IMR-90 (cell line): ENCODE measurements at places on chromosomes 6 and 20. TPM values are rescaled to one million over a fixed set of nuclear protein-coding genes. Genes with fewer than 3 reads are reported as not detected.

GRCh38 chr20:33276303-33277113 is 6.5 kb upstream of the BPIFB1 start:
- no peaks in the 10 kb centered on the region for H3K36me3 ChIP-seq

GRCh38 chr20:62533591-62534495 is 58.0 kb upstream of the GATA5 start:
- no peak overlapping the region for H3K27ac ChIP-seq
- DNase-seq = no peak
- no peaks in the 10 kb centered on the region for H3K4me1 ChIP-seq
- peaks cover 52% of the 10 kb centered on the region for H3K27me3 ChIP-seq
- no peaks in the 10 kb centered on the region for H3K36me3 ChIP-seq

The RAD21L1 gene
- under 0.01 TPM in 1 of 2 replicates, not detected in the other for total RNA-seq

GRCh38 chr20:50261471-50262212 is 71.0 kb downstream of the CEBPB start:
- H3K36me3 ChIP-seq = no peaks in the 10 kb centered on the region
- no peaks in the 10 kb centered on the region for H3K27me3 ChIP-seq
- no peak for DNase-seq
- H3K4me1 ChIP-seq = peaks cover 11% of the 10 kb centered on the region

The NOTCH4 gene
- total RNA-seq = 1.3 and 2.2 TPM in 2 replicates

DNA sequence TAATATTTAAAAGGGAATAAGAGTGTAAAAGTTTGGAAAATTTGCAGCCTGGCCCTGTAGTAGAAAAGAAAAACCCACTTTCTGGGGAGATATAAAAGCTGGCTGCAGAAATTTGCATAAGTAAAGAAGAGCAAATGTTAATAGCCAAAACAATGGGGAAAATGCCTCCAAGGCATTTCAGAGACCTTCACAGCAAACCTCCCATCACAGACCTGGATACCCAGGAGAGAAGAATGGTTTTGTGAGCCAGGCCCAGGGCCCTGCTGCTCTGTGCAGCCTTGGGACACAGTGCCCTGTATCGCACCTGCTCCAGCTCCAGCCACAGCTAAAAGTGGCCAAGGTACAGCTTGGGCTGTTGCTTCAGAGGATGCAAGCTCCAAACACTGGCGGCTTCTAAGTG is 113.8 kb downstream of the BTBD9 start:
- H3K36me3 ChIP-seq = 0 out of 2 replicates have a peak, but pooled peaks cover 2% of the 10 kb centered on the region
- H3K27ac ChIP-seq = no peak overlapping the region
- no peaks in the 10 kb centered on the region for H3K27me3 ChIP-seq
- H3K4me1 ChIP-seq = peaks cover 4% of the 10 kb centered on the region
- no peak for DNase-seq

The CAGE1 gene
- under 0.01 TPM in 1 of 2 replicates, not detected in the other for total RNA-seq

DNA sequence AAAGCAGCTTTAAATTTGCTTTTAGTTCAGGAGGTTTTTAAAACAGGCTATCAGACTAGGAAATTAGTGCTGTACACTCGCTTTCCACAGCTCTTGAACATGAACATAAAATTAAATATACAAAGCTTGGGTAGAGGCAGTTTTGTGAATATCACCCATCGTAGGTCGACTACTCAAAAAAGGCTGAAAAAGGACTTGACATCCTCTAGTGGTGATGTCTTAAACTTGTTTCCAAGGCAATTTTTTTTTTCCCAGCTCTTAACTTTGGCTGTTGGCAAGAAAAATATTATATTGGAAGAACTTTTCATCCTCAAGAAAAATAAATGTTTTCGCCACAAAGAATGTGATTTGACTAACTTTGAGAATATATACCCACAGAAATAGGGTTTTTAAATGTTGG is 2.9 kb downstream of the MAP7 start:
- peak; percentile 63 for DNase-seq
- H3K4me3 ChIP-seq = no peak overlapping the region
- H3K36me3 ChIP-seq = no peaks in the 10 kb centered on the region
- H3K4me1 ChIP-seq = peaks cover 3% of the 10 kb centered on the region; the same call in 1 of the 2 replicates

The DCBLD1 gene
- total RNA-seq = 27.8 and 30.0 TPM in 2 replicates

The PTPRK gene
- 66.1 and 80.8 TPM in 2 replicates for total RNA-seq

The PGBD1 gene
- 6.3 and 6.9 TPM in 2 replicates for total RNA-seq

The SEL1L2 gene
- total RNA-seq = not detected in 2 replicates

DNA sequence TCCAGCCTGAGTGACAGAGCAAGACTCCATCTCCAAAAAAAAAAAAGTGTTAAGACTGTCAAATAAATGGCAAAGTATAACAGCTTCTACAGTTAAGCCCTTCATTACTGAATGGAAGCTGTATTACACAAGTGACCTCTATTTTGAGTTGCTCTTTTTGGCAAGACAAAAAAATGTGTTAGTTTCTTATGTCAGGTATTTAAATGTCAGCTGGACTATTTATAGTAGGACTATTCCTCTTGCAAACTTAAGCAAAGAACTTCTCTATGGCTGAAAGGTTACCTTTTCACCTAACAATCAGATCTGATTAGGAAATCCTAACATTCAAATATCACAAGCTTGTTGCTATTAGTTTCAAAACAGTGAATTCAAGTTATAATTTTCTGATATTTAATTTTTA is 12.4 kb downstream of the UBE2V1 start:
- H3K36me3 ChIP-seq = peaks cover 13% of the 10 kb centered on the region
- peaks cover 27% of the 10 kb centered on the region for H3K4me1 ChIP-seq
- H3K27me3 ChIP-seq = no peaks in the 10 kb centered on the region
- no peak overlapping the region for H3K27ac ChIP-seq
- no peak for DNase-seq

- no peaks in the 10 kb centered on the region for H3K36me3 ChIP-seq
- H3K27ac ChIP-seq = no peak overlapping the region
- H3K4me3 ChIP-seq = no peak overlapping the region
- H3K4me1 ChIP-seq = no peaks in the 10 kb centered on the region
- peaks cover 7% of the 10 kb centered on the region for H3K27me3 ChIP-seq
These were observed 108.7 kb downstream of the GPX5 start for GRCh38 chr6:28634411-28634760.

DNA sequence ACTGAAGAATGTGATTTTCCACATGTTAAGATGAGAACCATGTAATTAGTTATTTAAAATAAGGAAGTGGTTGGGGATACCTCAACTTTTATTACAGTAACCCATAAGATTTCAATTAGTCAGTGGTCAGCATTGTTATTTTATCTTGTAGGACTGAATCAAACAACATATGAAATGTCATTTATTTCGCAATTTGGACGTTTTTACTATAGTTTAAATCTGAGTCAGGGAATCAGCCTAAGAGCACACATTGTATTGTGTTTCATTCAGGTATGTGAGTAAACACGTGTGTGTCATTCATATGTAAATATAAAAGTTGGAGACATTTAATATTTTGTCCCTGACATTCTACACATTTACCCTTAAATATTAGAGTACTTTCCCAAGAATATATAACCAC is 1418.7 kb downstream of the GRIK2 start:
- no peak overlapping the region for H3K4me3 ChIP-seq
- no peaks in the 10 kb centered on the region for H3K27me3 ChIP-seq
- H3K4me1 ChIP-seq = no peaks in the 10 kb centered on the region
- H3K36me3 ChIP-seq = no peaks in the 10 kb centered on the region

GRCh38 chr6:45001663-45002062 is 326.5 kb upstream of the RUNX2 start:
- no peaks in the 10 kb centered on the region for H3K36me3 ChIP-seq
- no peak for DNase-seq
- H3K27ac ChIP-seq = no peak overlapping the region

The TREML1 gene
- total RNA-seq = not detected in 2 replicates

GRCh38 chr20:31684153-31685015 is 38.3 kb downstream of the BCL2L1 start:
- peaks cover 2% of the 10 kb centered on the region for H3K4me1 ChIP-seq
- no peak for DNase-seq
- no peak overlapping the region for H3K27ac ChIP-seq
- no peak overlapping the region for H3K4me3 ChIP-seq
- H3K27me3 ChIP-seq = no peaks in the 10 kb centered on the region

The NFYA gene
- 21.9 and 28.5 TPM in 2 replicates for total RNA-seq

The HLA-DPA1 gene
- total RNA-seq = not detected in 2 replicates

- no peak overlapping the region for H3K4me3 ChIP-seq
- DNase-seq = no peak
These were observed 10.5 kb downstream of the SUMO4 start for GRCh38 chr6:149410557-149410956.

GRCh38 chr20:61053889-61054288 is 198.2 kb upstream of the CDH4 start:
- no peak overlapping the region for H3K4me3 ChIP-seq
- no peaks in the 10 kb centered on the region for H3K4me1 ChIP-seq
- H3K27ac ChIP-seq = no peak overlapping the region
- H3K27me3 ChIP-seq = no peaks in the 10 kb centered on the region

- H3K4me3 ChIP-seq = no peak overlapping the region
- peaks cover 37% of the 10 kb centered on the region for H3K27me3 ChIP-seq
- no peak overlapping the region for H3K27ac ChIP-seq
- H3K36me3 ChIP-seq = no peaks in the 10 kb centered on the region
- DNase-seq = no peak
These were observed 18.7 kb upstream of the GATA5 start for GRCh38 chr20:62494537-62494936.

The MAP3K5 gene
- 17.2 and 17.6 TPM in 2 replicates for total RNA-seq

GRCh38 chr6:25038999-25039398 is 103.2 kb upstream of the RIPOR2 start:
- peaks cover 7% of the 10 kb centered on the region; the same call in 1 of the 2 replicates for H3K4me1 ChIP-seq
- no peaks in the 10 kb centered on the region for H3K27me3 ChIP-seq
- no peak overlapping the region for H3K27ac ChIP-seq
- H3K36me3 ChIP-seq = no peaks in the 10 kb centered on the region
- DNase-seq = no peak

DNA sequence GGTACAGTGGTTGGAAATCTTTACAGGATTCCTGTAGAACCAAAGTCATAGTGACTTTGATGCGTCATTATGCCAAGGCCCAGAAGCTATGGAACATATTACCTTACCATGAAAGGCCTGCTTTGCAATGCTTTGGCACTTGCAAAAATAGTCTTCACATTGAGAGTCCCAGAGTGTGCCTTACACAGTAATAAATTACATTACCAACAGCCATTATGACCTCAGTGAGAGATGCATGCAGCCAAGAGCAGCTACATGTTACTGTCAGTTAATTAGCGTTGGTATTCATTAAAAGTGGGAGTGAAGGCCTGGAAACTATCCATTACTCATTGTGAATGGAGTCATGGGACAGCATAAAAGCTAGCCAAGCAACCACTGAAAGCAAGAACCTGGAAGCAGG is 39.2 kb upstream of the HDDC2 start:
- H3K36me3 ChIP-seq = no peaks in the 10 kb centered on the region
- no peak overlapping the region for H3K4me3 ChIP-seq
- no peak overlapping the region for H3K27ac ChIP-seq
- peaks cover 6% of the 10 kb centered on the region for H3K27me3 ChIP-seq
- DNase-seq = no peak

The PTCHD4 gene
- 0.72 and 1.1 TPM in 2 replicates for total RNA-seq

GRCh38 chr6:164148788-164149187 is 734.3 kb downstream of the QKI start:
- no peak overlapping the region for H3K4me3 ChIP-seq
- H3K27me3 ChIP-seq = no peaks in the 10 kb centered on the region
- H3K27ac ChIP-seq = no peak overlapping the region
- H3K4me1 ChIP-seq = no peaks in the 10 kb centered on the region
- no peaks in the 10 kb centered on the region for H3K36me3 ChIP-seq

DNA sequence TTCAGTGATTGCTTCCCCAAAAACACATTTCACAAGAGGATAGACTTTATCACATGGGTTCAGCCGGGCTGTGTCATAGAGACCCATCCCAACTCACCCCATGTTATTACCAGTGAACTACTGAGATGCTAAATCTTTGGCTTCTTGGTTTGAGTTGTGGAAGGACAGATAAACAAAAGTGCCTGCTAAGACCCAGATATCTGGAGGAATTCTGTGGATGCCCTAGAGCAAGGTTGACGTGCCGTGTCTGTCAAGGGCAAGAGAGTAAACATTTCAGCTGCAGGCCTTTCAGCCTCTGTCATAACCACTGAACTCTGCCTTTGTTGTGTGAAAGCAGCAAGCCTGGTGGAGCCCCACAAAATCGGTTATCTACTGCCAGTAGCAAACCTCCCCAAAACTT is 11.2 kb upstream of the THBD start:
- peaks cover 10% of the 10 kb centered on the region; the same call in 1 of the 2 replicates for H3K4me1 ChIP-seq
- peaks cover 20% of the 10 kb centered on the region for H3K27me3 ChIP-seq
- no peaks in the 10 kb centered on the region for H3K36me3 ChIP-seq
- H3K27ac ChIP-seq = no peak overlapping the region
- DNase-seq = no peak

- no peak overlapping the region for H3K4me3 ChIP-seq
- H3K36me3 ChIP-seq = 0 out of 2 replicates have a peak, but pooled peaks cover 2% of the 10 kb centered on the region
- H3K27me3 ChIP-seq = no peaks in the 10 kb centered on the region
- no peak overlapping the region for H3K27ac ChIP-seq
- peak; percentile 25 for DNase-seq
These were observed 136.9 kb upstream of the SUPT3H start for GRCh38 chr6:45514454-45515230.

DNA sequence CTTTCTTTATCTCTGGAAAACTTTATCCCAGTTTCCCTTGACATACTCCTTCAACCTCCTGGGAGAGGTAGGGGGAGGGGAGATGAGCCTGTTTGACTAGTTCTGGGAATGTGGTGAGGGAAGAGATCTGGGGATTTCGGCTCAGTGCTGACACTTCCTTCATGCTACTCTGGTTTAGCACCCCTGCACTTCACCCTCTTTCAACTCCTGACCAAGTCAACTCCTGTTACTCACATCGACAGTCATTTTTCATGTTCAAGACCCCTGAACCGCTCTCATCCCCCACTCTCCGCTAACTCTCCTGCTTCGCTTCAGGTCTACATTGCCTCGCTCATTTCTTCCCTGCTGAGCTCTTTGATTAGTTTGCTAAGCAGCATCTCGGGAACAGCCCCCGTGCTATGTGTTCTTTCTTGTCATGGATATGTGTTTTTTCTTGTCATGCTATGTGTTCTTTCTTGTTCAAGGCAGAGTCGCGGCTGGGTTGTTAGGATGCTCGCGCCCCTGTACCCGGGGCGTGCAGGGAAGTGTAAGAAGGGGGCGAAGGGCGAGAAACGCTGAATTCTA is 16.6 kb upstream of the TRIM27 start:
- H3K36me3 ChIP-seq = no peaks in the 10 kb centered on the region
- peak overlapping the region; percentile 74 for H3K4me3 ChIP-seq
- no peak for DNase-seq

The CST7 gene
- not detected in 2 replicates for total RNA-seq

The FAM83C gene
- not detected in 2 replicates for total RNA-seq

- no peaks in the 10 kb centered on the region for H3K27me3 ChIP-seq
- H3K27ac ChIP-seq = no peak overlapping the region
- peaks cover 7% of the 10 kb centered on the region; the same call in 1 of the 2 replicates for H3K4me1 ChIP-seq
- no peak overlapping the region for H3K4me3 ChIP-seq
These were observed 322.8 kb downstream of the ZFAND3 start for GRCh38 chr6:38142178-38142902.

GRCh38 chr6:162055365-162055764 is 672.2 kb downstream of the PRKN start:
- H3K4me1 ChIP-seq = no peaks in the 10 kb centered on the region
- no peaks in the 10 kb centered on the region for H3K36me3 ChIP-seq
- no peak overlapping the region for H3K4me3 ChIP-seq
- no peak overlapping the region for H3K27ac ChIP-seq
- H3K27me3 ChIP-seq = no peaks in the 10 kb centered on the region
- no peak for DNase-seq

GRCh38 chr6:46541556-46541955 is 50.3 kb upstream of the RCAN2 start:
- H3K27ac ChIP-seq = no peak overlapping the region
- no peaks in the 10 kb centered on the region for H3K36me3 ChIP-seq
- no peaks in the 10 kb centered on the region for H3K4me1 ChIP-seq
- no peak overlapping the region for H3K4me3 ChIP-seq

The FOXO3 gene
- 35.3 and 38.7 TPM in 2 replicates for total RNA-seq

The ARFGEF3 gene
- total RNA-seq = under 0.01 TPM in 2 replicates

The SERINC3 gene
- 88.3 and 101 TPM in 2 replicates for total RNA-seq

- H3K4me3 ChIP-seq = no peak overlapping the region
- no peak for DNase-seq
- no peaks in the 10 kb centered on the region for H3K27me3 ChIP-seq
- H3K27ac ChIP-seq = no peak overlapping the region
- no peaks in the 10 kb centered on the region for H3K36me3 ChIP-seq
These were observed 382.4 kb upstream of the ADGRB3 start for GRCh38 chr6:68252632-68253031.
